HAP-1 (cell line): ENCODE measurements at places on chromosomes 4 and X.

DNA sequence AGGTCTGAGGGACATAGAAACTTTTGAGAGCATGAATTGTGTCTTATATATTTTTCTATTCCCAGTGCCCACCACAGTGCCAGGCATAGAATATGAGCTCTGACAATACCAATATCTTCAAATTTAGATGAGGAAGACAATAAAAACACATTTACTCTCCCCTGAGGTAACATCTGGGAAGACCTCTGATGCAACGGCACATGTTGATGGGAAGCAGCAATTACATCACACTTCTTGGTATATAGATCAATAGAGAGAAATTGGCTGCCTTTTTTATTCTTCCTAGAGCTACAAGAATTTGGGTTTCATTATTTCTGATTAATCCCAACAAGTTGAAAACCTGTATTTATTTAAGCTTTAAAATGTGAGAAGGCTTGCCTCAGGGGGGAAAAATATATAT is 67.4 kb upstream of the SMAD1 start:
- DNase-seq, result no peak

DNA sequence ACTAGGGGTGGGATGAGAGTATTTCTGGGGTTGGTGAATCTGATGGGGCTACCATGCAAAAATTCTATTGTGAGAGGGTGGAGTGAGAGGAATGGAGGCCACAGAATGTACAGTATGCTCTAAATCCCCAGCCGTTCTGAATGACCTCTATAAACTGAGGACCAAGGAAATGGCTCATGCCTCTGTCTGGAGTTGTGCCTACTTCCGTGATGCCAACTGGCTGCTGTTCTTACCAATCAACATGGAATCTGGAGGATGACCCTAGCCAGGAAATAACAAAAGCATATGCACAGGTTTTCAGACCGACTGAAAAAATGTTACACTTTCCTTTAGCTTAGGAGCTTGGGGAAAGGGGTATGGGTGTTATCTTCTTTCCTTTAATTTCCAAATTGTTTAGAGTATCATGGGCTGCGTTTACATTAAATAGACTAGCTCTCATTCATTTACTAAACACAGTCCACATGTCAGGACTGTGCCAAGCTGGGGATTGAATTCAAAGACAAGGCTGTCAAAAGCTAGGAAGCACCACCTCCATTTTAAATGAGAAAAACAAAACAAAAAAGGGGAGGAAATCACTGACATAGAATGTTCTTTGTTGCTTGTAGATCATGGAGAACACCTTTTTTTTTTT is 20.2 kb upstream of the CCKAR start:
- DNase-seq, result no peak

- DNase-seq, result no peak
Observed at GRCh38 chr4:127261476-127261875, 371.3 kb upstream of the INTU start.

GRCh38 chrX:1330605-1331004 is 6.0 kb upstream of the IL3RA start:
- DNase-seq, result no peak

DNA sequence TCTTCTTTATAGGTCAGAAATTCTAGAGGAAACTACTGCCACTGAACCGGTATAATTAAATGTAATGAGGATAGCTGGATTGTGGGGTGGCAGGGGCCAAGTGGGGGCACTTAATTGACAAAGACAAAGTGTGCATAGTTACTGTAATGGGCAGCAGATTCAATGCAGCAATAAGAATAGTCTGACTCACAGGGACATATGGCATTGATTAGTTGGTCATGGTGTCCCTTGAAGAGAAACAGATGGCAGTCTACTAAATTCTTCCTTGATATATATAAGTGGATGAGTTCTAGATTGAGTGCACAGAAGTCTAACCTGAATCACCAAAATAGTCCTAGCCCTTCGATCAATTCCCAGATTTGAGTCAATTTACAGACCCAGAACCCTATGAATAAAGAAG is 31.6 kb downstream of the ETDC start:
- DNase-seq, result no peak

GRCh38 chr4:115396034-115396433 is 282.6 kb upstream of the NDST4 start:
- no peak for DNase-seq

DNA sequence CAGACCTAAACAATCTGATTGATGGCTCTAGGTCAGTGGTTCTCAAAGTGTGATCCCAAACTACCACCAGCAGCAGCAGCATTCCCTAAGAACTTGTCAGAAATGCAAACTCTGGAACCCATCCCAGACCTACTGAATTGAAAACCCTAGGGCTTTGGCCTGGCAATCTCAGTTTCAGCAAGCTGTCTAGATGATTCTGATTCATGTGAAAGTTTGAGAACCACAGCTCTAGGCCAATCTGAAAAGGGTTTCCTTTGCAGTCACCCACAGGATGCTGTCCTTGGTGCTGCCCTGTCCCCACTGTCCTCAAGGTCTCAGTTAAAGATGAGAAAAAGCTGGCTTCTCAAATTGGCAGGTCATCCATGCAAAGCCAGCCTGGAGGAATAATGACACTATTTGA is 34.8 kb downstream of the SMPX start:
- DNase-seq, result no peak

DNA sequence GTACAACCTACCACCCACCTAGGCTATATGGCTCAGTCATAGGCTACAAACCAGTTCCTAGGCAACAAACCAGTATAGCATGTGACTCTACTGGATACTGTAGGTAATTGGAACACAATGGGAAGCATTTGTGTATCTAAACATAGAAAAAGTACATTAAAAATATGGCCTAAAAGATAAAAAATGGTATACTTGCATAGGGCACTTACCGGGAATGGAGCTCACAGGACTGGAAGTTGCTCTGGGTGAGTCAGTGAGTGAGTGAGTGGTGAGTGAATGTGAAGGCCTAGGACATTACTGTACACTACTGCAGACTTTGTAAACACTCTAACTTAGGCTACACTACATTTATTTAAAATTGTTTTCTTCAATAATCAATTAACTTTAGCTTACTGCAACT is 139.2 kb upstream of the RBPJ start:
- no peak for DNase-seq

GRCh38 chr4:94332983-94333590 is 9.5 kb downstream of the HPGDS start:
- no peak for DNase-seq

DNA sequence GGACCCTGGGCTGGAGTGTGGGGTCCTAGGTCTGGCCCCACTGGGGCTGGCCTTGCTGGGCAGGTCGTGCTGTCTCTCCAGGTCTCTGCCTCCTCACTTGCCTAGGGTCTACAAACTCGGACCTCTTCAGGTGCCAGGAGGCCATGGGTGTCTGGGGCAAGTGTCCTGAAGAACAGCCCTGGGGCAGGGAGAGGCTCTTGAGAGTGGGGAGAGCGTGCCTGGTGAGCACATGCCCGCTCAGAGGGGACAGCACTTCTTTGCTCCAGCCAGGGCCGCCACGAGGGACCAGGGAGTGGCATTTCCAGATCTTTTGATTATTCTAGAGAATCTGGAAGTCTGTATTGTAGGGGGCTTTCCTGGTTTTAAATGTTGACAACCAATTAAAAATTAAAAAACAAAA is 63.7 kb downstream of the SORCS2 start:
- DNase-seq, result no peak

DNA sequence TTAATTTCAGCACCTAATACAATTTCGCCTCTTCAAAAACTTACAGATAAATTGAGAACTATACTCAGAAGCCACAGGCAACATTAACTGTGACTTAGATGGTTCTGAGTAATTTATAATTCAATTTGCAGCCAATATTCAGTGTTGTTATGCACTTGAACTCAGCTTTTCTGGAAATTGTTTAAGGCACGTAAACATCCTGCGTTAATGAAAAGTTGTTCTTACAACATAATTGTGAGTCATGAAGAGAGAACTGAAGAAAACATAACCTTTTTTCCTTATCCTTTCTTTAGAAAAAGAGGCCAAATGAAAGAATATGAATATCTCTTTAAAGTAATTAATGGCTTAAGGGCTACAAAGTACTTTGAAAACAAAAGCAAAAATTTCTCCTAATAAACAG is 16.6 kb upstream of the H2AZ1 start:
- no peak for DNase-seq

DNA sequence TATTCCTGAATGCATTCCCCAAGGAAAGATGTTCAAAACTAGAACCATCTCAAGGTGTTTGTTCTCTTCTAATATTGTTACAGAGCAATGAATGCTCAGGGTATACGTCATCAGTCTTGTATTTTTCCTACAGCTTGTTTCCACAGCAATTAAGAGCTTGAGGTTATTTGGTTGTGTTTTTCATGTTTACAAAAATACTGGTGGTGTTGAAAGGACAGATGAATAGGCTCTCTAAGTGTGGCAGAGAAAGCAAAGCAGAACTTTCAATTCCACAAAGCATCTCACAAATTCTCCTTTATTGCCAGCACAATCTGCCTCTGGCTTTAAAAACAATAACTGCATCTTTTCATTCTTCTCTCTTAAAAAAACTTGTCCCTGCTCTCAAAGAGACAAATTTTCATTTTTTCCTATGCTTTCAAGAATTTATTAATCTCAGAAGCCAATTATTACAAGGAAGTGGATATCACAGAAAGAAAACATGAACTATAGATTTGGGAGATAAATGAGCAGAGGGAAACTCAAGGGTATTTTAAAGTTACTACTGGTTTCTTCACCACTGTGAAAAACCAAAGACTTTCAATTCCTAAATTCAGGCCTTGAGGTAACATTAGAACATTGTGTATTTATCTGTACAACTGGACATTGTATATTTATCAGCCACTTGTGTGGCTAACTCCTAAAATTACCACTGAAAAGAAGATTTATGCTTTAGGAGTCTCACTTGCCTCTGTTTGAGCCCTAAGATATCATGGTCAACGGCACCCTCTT is 49.2 kb downstream of the DDX53 start:
- no peak for DNase-seq

DNA sequence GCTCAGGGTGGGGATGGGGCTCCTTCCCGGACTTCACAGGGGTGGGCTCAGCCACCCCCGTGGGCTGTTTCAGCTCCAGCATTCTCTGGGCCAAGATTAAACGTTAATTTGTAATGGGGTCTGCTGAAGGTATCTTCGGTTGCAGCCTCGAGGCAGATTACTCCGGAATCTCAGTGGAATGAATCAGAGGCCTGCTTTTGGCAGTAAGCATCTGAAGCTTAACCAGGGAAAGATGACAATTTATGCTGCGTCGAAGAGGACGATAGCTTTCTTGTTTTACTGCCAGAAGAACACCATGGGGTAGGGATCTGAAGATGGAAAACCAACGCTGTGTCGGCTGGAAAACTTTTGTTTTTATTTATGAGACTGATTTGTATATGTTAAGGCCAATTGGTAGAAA is 129.2 kb upstream of the MSX1 start:
- DNase-seq, result no peak
